CD4-positive, alpha-beta memory T cell (primary cell): ENCODE measurements at places on chromosomes 12 and 14. TPM values are rescaled to one million over a fixed set of nuclear protein-coding genes. Genes with fewer than 3 reads are reported as not detected.

GRCh38 chr12:120783197-120783596 lies 57.6 kb downstream of the ACADS start:
- no peak for DNase-seq
- H3K27me3 ChIP-seq = no peaks in the 10 kb centered on the region
- H3K36me3 ChIP-seq = no peaks in the 10 kb centered on the region
- H3K4me1 ChIP-seq = peaks cover 14% of the 10 kb centered on the region
- no peak overlapping the region for H3K27ac ChIP-seq

GRCh38 chr12:2759733-2760132 lies 35.0 kb upstream of the FKBP4 start:
- no peaks in the 10 kb centered on the region for H3K4me1 ChIP-seq
- no peak for DNase-seq
- H3K36me3 ChIP-seq = no peaks in the 10 kb centered on the region

DNA sequence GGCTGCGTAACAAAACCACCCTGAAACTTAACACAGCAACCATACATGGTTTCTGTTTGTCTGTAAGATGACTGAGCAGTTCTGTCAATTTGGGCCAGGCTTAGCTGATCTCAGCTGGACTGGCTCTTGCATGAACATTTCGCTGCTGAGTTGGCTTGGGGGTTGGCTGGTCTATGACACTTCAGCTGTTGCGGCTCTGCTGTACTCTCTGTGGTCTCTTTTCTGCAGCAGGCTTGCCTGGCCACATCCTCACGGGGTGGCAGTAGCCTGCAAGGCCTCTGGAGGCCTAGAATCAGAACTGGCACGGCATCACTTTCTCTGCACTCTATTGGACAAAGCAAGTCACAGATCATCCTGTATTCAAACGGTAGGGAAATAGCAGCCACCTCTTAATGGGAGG lies 216.2 kb downstream of the BCL11B start:
- H3K4me1 ChIP-seq = peaks cover 7% of the 10 kb centered on the region
- H3K36me3 ChIP-seq = no peaks in the 10 kb centered on the region
- H3K27ac ChIP-seq = no peak overlapping the region
- H3K27me3 ChIP-seq = no peaks in the 10 kb centered on the region
- peak; percentile 33 for DNase-seq

GRCh38 chr14:81087230-81087629 lies 131.8 kb downstream of the TSHR start:
- no peak overlapping the region for H3K4me3 ChIP-seq
- no peak for DNase-seq
- no peaks in the 10 kb centered on the region for H3K36me3 ChIP-seq
- H3K4me1 ChIP-seq = no peaks in the 10 kb centered on the region
- no peak overlapping the region for H3K27ac ChIP-seq
- no peaks in the 10 kb centered on the region for H3K27me3 ChIP-seq

GRCh38 chr12:13196130-13196921 lies at the start of gene EMP1:
EMP1 (plus strand) TSS chr12:13196726; CDS start chr12:13211511, 14,785 bp downstream.
- no peaks in the 10 kb centered on the region for H3K36me3 ChIP-seq
- peak within 1 kb of the TSS; percentile 35 for H3K27ac ChIP-seq
- no peak within 1 kb of the TSS for H3K4me3 ChIP-seq

DNA sequence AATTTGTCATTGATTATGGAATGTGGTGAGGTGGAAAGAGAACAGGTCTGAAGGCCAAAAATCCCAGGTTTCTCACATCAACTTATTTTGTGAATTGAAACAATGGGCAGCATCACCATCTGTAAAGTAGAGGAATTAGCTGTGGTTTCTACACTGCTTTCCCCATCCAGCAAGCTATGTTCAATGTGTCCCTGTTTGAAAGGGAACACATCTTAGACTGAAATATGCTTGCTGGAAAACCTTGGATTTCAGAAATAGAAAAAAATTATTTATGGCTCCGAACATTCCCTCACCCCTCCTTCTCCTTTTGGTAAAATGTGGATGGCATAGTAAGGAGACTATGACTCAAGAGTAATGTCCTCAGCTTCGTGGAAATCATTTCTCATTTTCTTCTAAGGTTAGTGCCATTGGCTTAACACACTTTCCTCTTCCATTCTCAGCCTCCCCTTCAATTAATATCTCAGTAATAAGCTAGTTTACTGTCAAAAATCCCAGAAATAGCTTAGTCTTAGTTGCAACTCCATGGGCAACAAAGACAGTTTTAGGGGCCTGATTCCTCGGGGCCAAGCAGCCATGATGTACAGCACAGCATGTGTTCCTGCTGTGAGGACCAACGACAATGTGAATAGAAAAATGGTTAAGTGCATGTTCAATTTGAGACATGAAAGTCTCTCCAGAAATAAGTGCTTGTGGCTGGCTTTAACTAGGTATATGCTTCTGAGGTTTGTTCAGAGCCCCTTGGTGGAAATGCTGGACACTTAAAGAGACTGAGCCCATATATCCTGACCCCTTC lies 205.8 kb upstream of the SLC38A2 start:
- H3K4me3 ChIP-seq = no peak overlapping the region
- H3K4me1 ChIP-seq = no peaks in the 10 kb centered on the region
- DNase-seq = no peak
- H3K27ac ChIP-seq = no peak overlapping the region
- no peaks in the 10 kb centered on the region for H3K36me3 ChIP-seq

DNA sequence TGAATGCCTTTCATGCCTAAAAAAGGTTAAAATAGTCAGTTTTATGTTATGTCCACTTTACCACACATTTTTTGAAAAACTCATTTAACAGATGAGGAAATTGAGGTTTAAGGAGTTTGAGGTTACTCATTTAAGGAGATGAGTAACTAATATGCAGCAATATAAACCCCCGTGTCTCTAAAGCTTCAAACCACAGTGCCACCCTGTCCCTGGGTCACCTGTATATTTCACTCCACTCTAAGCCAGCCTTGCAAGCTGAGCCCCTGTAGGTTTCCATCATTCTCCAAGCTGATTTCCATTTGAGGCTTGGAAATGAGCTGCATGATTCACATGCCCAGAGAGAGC lies 64.4 kb downstream of the NUAK1 start:
- no peak overlapping the region for H3K4me3 ChIP-seq
- H3K4me1 ChIP-seq = no peaks in the 10 kb centered on the region
- H3K27me3 ChIP-seq = no peaks in the 10 kb centered on the region

DNA sequence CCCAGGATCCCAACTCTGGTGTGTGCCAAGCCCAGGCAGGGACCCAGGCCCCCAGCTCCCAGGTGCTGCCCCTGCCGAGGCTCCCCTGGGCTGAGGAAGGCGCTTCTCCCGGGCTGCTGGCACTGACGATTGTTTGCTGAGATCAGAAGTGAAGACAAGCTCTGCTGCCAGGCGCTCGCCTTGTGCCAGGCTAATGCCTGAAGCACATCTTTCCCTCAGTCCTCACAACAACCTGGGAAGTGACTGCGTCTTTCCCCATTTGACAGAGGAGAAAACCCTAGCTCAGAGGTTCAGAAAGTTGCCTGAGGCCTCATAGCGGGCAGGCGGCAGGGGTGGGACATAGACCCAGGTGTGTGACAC lies 36.8 kb downstream of the ANKRD9 start:
- no peaks in the 10 kb centered on the region for H3K36me3 ChIP-seq
- H3K4me1 ChIP-seq = peaks cover 7% of the 10 kb centered on the region
- H3K27me3 ChIP-seq = no peaks in the 10 kb centered on the region
- DNase-seq = no peak
- no peak overlapping the region for H3K4me3 ChIP-seq
- no peak overlapping the region for H3K27ac ChIP-seq

DNA sequence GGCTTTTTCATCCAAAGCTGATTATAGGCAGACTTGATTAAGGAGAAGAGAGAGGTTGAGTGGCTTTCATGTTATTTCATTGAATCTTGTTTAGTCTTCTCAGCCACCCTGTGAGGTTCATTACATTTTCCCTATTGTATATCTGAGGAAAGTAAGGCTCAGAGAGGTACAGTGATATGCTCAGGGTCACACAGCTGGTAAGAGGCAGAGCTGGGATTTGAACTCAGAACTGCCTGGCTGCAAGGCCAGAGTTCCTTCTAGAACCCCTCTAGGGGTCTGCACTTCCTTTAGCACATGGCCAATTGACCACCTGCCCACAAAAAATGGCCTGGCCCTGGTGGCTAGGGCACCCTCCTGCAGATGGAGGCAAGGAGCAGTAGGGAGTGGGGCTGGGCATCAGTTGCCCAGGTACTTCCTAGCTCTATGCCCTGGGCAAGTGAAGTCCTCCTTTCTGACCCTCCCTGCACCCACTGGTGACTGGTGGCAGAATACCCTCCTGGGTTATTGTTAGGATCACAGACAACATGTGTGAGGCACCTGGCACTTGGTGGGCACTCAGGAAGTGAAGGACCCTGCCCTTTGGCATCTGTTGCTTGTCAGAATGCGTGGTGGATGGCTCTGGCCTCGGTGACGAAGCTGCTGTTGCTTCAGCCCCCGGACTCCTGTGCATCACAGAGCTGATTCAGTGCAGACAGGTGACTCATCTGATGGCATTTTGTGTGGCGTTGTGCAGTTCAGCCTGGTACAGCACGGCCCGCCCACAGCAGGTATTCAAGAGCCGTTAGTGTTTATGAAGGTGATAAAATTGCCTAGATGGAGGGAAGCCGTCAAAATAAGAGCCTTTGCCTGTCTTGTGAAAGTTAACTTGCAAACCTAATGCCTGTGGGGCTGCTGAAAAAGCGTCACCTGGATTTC lies 115.8 kb downstream of the SLC25A47 start:
- no peaks in the 10 kb centered on the region for H3K36me3 ChIP-seq
- H3K27ac ChIP-seq = no peak overlapping the region
- H3K4me3 ChIP-seq = no peak overlapping the region
- no peaks in the 10 kb centered on the region for H3K27me3 ChIP-seq

DNA sequence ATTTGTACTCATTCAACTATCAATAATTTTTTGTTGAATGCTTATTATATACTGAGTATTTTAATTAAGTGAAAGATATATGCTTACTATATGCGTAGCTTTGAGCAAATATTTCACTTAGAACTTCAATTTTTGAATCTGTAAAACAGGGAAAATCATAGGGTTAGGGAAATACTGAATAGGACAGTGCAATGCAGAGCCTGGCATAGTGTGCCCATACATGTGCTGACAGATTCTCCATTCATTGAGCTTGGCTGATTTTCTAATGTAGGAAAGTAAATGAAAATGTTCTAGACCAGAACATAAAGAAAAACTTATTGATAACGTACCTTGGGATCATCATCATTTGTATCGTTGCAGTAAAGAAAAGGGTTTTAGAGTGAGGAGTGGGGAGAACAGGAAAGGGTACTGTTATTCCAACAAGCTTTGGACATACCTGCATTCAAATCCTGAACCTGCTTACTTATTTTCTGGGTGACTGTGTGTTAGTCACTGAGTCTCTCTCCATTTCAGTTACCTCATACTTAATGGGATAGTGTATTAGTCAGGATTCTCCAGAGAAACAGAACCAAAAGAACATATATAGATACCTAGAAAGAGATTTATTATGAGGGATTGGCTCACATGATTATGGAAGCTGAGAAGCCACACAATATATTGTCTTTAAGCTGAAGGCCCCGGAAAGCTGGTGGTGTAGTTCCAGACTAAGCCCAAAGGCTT lies 436.4 kb downstream of the ADAMTS20 start:
- no peaks in the 10 kb centered on the region for H3K27me3 ChIP-seq
- H3K36me3 ChIP-seq = no peaks in the 10 kb centered on the region
- no peak overlapping the region for H3K27ac ChIP-seq

- DNase-seq = no peak
- no peaks in the 10 kb centered on the region for H3K36me3 ChIP-seq
- no peaks in the 10 kb centered on the region for H3K27me3 ChIP-seq
- H3K27ac ChIP-seq = no peak overlapping the region
- no peaks in the 10 kb centered on the region for H3K4me1 ChIP-seq
Observed at GRCh38 chr12:125455556-125455955, 390.3 kb downstream of the AACS start.

- H3K4me3 ChIP-seq = no peak overlapping the region
- H3K27me3 ChIP-seq = no peaks in the 10 kb centered on the region
- no peak for DNase-seq
- H3K27ac ChIP-seq = no peak overlapping the region
Observed at GRCh38 chr14:96398921-96399320, 7.0 kb downstream of the AK7 start.

- no peak overlapping the region for H3K27ac ChIP-seq
- H3K27me3 ChIP-seq = no peaks in the 10 kb centered on the region
- H3K4me1 ChIP-seq = no peaks in the 10 kb centered on the region
- no peak for DNase-seq
- H3K36me3 ChIP-seq = no peaks in the 10 kb centered on the region
Observed at GRCh38 chr14:57870686-57871457, 5.0 kb upstream of the SLC35F4 start.

DNA sequence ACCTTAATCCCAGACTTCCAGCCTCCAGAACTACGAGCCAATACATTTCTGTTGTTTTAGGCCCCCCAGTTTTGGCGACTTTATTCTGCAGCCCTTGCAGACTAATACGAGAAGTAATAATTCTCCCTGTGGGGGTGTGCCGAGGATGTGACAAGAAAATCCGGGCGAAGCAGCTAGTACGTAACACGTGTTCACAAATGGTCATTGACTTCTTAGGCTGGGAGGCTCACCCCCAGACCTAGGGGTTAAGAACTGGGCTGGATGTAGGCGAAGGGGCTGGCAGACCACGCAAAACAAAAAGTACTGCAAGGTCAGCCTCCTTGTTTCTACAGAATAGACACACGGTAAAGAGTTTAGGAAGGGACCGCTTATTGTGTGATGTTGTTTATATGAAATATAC lies 69.8 kb upstream of the ESRRB start:
- H3K4me1 ChIP-seq = no peaks in the 10 kb centered on the region
- no peaks in the 10 kb centered on the region for H3K36me3 ChIP-seq
- no peaks in the 10 kb centered on the region for H3K27me3 ChIP-seq
- no peak overlapping the region for H3K4me3 ChIP-seq
- DNase-seq = no peak

GRCh38 chr14:96117101-96117897 lies 78.1 kb downstream of the C14orf132 start:
- no peak overlapping the region for H3K4me3 ChIP-seq
- no peaks in the 10 kb centered on the region for H3K36me3 ChIP-seq
- no peak overlapping the region for H3K27ac ChIP-seq
- peaks cover 13% of the 10 kb centered on the region for H3K4me1 ChIP-seq
- no peak for DNase-seq
- no peaks in the 10 kb centered on the region for H3K27me3 ChIP-seq

DNA sequence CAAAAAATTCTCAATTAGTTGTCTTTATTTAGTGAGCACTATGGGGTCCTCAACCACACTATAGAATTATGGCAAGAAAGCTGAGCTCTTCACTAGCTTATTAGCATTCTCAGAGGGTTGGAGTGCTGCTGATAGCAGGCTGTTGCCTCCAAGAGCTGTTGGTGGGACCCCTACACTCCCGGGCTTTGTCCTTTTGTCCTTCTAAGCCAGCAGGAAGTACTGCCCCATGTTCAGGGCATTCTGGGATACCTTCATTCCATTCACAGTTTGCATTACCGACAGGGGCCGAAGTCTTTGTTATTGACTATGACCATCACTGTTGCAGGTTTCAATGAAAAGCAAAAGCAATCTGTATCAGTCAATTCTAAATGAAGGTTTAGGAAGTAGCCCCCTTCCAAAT lies 89.5 kb upstream of the OTX2 start:
- H3K36me3 ChIP-seq = no peaks in the 10 kb centered on the region
- H3K4me3 ChIP-seq = no peak overlapping the region
- H3K27me3 ChIP-seq = no peaks in the 10 kb centered on the region

- no peak overlapping the region for H3K4me3 ChIP-seq
- no peaks in the 10 kb centered on the region for H3K4me1 ChIP-seq
- H3K27ac ChIP-seq = no peak overlapping the region
- DNase-seq = no peak
- H3K36me3 ChIP-seq = no peaks in the 10 kb centered on the region
- no peaks in the 10 kb centered on the region for H3K27me3 ChIP-seq
Observed at GRCh38 chr14:99728981-99729451, 44.9 kb downstream of the CYP46A1 start.

IGF1 gene
- polyA plus RNA-seq = not detected

SPTLC2 gene
- 23.7 TPM for polyA plus RNA-seq

TESPA1 gene
- polyA plus RNA-seq = 105 TPM

HCFC2 gene
- polyA plus RNA-seq = 8.8 TPM
